Activated naive CD8-positive, alpha-beta T cell treated with anti-CD3 and anti-CD28 coated beads, Interleukin-2, amount 50 U/mL, for 16 hours (primary cell): ENCODE measurements at places on chromosomes 11 and 22.

GRCh38 chr22:29719899-29720645 lies at the start of gene CABP7:
Gene CABP7 (plus strand): TSS chr22:29720003. CDS start chr22:29720425, 422 bp downstream.
- no peak for DNase-seq

- DNase-seq, result no peak
These were observed 30.1 kb downstream of the SYT9 start for GRCh38 chr11:7281809-7282208.

- no peak for DNase-seq
These were observed 193.6 kb downstream of the FAM76B start for GRCh38 chr11:95595973-95596489.

GRCh38 chr11:45715418-45715817 lies 50.0 kb upstream of the CHST1 start:
- no peak for DNase-seq

GRCh38 chr11:122808478-122808869 lies 29.8 kb upstream of the CRTAM start:
- no peak for DNase-seq

DNA sequence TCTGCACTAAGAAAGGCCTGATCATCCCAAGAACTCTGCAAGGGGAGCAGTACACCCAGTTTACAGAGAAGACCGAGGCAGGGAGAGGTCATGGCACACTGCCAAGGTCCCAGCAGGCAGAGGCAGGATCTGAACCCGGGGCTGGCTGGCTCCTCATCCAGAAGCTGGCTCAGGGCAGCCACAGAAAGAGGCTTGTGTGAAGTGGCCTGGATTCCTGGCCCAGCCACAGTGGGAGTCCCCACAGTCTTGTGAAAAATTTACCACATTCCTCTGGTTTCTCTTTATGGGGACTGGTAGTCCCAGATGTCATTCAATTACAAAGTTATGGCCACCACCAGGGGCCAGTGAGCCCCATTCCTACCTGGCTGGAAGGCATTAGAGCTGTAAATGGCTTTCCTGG lies 440.5 kb downstream of the MIAT start:
- DNase-seq, result no peak

DNA sequence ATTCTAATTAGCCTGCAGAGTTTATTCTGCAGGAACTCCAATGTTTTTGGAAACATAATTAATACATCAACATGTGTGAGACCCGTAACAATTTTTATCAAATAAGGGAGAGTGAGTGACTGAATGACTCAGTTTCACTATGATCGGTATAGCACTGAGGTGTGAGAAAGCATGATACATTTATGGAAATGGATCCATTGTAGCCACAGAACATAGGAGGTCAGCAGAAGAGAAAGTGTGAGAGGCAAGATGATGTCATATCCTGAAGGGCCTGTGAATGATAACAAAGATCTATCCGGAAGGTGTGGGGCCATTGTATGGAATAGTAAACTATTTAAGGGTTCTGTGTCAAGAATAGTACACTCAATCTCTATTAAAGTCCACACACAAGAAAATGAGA lies 1406.1 kb upstream of the TENM4 start:
- DNase-seq, result no peak

- no peak for DNase-seq
These were observed 91.1 kb downstream of the STIM1 start for GRCh38 chr11:3946455-3947017.

DNA sequence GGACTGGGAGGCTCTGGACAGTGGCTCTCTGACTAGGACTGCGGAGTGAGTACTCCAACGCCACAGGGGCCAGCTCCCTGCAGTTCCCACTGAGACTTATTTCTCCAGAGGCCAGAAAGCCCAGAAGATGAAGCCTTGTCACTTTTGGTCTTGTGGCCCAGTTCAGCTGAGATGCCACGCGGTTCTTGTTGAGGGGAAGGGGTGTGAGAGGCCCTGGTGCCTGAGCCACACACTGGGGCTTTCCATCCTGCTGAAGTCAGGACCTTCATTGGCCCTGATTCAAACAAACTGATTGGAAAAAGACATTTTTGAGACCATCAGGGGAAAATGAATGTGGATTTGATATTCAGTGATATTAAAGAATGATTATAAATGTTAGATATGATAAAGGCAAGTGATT lies 73.6 kb downstream of the UBASH3B start:
- DNase-seq, result no peak

DNA sequence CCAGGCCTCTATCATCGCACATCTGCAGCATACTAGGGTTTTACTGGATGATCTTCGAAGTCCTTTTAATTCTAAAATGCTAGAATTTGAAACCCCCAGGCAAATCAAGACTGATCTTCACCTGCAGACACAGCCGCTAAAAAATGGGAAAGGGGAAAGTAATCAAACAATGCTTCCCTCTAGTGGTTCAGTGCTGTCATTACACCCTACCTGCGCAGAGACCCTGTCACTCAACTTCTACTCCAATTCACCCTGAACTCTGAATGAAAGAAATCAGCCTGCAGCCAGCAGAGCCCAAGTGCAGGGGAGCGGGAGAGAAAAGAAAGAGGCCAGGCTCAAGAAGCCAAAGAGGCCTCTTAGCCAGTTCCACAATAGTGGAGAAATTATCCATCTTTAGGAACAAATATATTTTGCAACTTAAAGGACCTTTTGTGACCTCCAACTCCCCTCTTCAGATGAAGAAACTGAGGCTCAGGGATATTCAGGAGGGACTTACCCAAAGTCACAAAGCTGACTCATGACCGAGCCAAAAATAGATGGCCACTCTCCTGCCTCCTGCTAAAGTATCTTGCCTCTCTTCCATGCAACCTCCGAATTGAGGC lies 33.0 kb downstream of the SERGEF start:
- DNase-seq, result no peak

DNA sequence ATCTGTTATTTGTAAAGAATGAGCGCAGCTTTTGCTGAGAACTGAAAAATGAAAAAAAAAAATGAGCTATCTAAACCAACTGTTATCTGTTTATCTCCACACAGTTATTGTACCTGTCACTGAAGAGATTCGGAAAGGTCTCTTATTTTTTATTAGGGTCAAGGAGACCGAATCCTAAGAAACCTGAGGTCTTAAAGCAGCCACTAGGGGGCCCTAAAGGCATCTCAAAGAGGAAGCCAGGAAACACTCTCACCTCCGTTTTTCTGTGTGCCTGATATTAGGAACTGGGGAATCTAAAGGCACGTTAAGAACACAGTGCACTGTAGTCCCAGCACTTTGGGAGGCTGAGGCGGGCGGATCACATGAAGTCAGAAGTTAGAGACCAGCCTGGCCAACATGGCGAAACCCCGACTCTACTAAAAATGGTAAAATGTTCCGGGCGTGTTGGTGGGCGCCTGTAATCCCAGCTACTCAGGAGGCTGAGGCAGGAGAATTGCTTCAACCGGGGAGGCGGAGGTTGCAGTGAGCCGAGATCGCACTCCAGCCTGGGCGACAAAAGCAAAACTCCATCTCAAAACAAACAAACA lies 3.5 kb upstream of the LARGE1 start:
- DNase-seq, result no peak

- no peak for DNase-seq
These were observed 160.5 kb upstream of the TBCEL start for GRCh38 chr11:120863359-120863758.

- no peak for DNase-seq
These were observed 7.3 kb downstream of the RSF1 start for GRCh38 chr11:77813256-77813655.

GRCh38 chr11:80417681-80418080 lies 976.9 kb upstream of the TENM4 start:
- no peak for DNase-seq

DNA sequence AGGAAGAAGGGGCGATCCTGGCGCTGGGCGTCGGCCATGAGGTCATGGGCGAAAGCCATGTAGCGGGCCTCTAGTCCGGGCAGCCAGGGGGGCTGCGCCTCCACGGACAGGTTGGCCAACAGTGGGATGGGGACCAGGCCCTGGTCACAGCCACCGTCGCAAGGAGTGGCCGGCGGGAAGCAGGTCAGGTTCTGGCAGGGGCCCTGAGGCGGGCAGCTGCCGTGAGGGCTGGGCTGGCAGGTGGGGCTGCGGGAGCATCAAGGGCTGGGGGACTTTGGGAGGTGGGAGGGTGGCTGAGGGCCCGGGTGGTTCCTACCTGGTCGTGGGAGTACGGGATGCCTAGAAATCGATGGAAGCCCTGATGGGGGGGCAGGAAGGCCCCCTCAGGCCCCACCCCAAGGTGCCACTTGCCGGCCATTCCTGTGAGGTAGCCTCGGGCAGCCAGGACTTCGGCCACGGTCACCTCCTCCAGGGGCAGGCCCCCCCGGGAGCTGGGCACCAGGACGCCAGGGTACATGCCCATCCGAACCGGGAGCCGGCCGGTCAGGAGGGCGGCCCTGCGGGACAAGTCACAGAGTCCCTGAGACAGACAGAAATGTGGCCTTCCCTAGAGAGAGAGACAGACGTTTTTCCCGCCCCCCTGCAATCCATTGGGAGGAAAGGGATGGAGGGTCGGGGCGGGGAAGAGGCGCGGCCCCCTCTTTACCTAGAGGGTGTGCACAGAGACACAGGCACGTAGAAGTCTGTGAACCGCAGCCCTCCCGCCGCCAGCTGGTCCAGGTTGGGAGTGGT lies 906 bp downstream of the ARSA start:
- no peak for DNase-seq

- no peak for DNase-seq
These were observed 55.8 kb downstream of the NECTIN1 start for GRCh38 chr11:119673052-119673758.

DNA sequence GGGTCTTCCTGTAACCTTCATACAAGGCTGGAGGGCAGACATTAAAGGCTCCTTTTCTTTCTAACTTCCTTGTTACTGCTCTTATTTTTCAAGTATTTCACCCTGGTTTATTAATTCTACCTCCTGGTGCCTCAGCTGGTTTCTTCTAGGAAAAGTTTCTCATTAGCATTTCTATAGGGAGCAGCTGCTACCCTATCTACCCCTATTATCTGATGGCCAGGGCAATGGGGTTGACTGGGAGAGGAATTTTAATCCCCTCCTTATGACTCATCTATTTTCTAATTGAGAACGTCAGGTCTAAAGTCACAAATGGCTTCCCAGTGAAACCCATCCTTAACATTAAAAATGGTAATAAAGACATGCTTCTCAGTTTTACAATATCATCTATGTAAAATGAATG lies 5.0 kb downstream of the MAP6 start:
- no peak for DNase-seq

- DNase-seq, result no peak
These were observed 54.7 kb upstream of the CCDC89 start for GRCh38 chr11:85740481-85741400.

DNA sequence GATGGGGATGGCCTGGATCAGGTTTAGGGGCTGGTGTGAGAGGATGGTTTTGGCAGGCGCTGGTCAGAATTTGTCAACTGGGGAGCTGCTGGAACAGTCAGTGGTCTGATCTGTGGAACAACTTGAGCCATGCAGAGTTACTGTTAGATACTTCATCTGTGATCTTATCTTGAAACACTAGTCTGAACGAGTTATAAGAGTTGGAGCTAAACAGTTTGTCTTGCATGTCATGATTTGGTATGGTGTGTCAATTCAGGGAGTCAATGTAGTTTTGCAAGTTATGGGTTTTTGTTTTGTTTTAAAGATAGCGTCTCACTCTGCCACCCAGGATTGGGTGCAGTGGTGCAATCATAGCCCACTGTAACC lies 54.1 kb downstream of the ST3GAL4 start:
- DNase-seq, result no peak

- no peak for DNase-seq
These were observed 9.6 kb upstream of the EMID1 start for GRCh38 chr22:29195964-29196666.

DNA sequence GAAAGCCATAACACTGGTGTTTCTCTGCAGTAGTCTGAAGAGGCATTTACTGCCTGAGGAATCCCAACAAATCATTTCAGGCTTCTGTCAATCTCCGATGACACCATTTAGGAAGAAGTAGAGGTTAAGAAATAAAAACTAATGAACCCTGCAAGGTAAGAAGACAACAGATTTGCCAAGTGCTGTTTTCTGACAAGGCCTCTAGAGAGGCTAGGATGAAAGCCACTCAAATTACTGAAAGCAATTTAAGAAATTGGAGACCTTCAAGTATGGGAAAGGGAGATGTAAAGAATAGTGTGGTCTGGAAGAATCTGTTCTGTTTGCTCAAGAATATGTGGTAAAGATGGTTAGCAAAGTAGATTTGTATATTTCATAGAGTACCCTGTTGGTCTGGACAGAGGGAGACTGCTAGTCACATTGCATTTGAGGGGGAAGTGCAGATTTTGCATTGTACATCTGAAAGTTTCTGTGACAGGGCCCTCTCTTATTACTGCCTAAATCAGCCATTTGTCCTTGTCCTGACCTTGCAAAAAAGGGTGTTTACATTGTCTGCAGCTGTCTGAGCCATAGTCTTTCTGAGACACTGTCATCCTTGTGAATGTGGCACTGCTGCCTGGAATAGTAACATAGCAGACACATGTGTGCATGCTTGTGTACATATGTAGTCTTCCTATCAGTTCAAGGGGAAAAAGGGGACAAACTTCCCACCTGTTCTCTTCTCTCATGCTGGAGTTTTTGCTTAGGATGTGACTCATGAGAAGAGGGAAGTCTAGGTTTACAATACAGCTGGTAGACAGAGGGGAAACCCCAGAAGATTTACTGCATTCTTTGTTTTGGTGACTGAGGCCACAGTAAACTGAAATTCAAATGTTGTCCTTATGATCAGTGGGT lies 640.2 kb upstream of the KIRREL3 start:
- DNase-seq, result no peak

GRCh38 chr11:66653123-66653522 lies 14.6 kb downstream of the RBM4 start:
- no peak for DNase-seq

- DNase-seq, result no peak
These were observed 683.1 kb upstream of the ARHGAP42 start for GRCh38 chr11:100003985-100004384.

- no peak for DNase-seq
These were observed 8.3 kb downstream of the SLC37A2 start for GRCh38 chr11:125071435-125071834.

GRCh38 chr11:134024420-134025081 lies 44.3 kb upstream of the JAM3 start:
- DNase-seq, result no peak

- DNase-seq, result no peak
These were observed 639.7 kb downstream of the TBC1D22A start for GRCh38 chr22:47401976-47402770.

GRCh38 chr11:33065445-33066178 lies 26.2 kb downstream of the TCP11L1 start:
- DNase-seq, result peak; percentile 57

DNA sequence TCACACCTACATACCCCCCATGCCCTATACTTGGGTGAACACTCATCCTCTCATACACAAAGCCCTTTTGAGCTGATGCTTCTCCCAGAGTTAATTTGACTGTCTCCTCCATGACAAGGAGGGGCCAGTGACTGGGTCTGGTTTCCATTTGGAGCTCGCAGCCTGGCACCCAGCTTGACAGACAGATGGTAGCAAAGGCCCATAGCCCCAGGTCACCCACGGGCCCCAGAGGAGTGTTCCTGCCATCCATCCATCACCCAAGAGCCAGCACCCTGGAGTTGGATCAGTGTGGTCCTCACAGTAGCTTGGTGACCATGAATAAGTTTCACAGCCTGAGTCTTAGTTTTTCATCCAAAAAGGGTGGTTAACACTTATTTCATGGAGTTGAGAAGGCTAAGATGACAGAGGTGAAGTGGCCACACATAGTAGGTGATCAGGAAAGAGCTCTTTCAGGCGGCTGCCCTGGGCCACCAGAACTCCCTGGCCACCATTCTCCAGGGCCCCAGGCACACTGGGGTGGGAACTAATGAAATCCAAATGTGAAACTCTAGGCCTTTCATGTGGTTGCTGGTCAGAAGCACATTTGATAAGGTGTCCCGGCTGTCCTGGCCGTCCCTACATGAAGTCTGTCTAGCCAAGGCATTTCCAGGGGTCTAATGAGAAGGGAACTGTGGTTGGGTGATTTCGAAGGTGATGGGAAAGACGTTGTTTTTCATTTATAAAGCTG lies 42.4 kb downstream of the LIF start:
- DNase-seq, result no peak
